Large intestine (tissue), 12 donors: ENCODE measurements at places on chromosomes 7 and 10.

- no peak for DNase-seq
Measured at GRCh38 chr10:120460776-120461175, 3.7 kb downstream of the PLPP4 start.

DNA sequence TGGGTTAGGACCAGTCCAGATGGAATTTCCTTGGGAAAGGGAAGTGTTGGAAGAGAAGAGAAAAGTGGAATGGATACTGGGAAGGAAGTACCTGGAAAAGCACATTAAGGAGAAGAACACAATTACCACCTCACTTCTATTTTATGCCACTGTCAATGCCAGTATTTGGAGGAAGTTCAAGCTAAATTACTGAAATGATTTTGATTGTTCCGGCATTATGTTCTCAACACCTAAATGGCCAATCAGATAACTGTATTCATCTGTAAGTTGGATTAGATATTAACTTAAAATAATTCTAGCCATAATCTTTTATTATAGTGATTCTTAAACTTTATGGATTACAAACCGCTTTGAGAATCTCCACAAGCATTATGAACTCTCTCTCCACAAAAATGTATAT lies 7.3 kb downstream of the NPVF start:
- DNase-seq, result no peak

DNA sequence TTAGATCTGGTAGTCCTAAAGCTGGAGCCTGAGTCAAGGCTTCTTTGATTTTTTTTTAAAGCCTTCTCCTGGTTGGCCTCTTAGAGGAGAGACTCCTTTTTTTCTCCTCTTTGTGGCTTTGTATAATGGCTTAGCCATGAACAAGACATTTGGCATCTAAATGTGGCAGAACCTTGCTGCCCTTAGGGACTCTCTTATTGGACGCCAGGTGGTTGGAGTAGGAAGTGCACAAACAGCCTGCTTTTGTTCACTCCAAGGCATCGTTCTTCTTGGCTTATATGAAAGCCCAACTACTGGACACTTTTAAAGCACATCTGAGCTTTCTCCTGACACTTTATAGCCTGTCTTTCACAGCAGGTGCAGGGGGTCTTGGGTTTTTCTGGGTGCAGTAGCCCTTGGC lies 25.0 kb downstream of the ZPBP start:
- DNase-seq, result no peak

- peak; percentile 93 for DNase-seq
Measured at GRCh38 chr10:48439581-48440041, 133.1 kb downstream of the MAPK8 start.

DNA sequence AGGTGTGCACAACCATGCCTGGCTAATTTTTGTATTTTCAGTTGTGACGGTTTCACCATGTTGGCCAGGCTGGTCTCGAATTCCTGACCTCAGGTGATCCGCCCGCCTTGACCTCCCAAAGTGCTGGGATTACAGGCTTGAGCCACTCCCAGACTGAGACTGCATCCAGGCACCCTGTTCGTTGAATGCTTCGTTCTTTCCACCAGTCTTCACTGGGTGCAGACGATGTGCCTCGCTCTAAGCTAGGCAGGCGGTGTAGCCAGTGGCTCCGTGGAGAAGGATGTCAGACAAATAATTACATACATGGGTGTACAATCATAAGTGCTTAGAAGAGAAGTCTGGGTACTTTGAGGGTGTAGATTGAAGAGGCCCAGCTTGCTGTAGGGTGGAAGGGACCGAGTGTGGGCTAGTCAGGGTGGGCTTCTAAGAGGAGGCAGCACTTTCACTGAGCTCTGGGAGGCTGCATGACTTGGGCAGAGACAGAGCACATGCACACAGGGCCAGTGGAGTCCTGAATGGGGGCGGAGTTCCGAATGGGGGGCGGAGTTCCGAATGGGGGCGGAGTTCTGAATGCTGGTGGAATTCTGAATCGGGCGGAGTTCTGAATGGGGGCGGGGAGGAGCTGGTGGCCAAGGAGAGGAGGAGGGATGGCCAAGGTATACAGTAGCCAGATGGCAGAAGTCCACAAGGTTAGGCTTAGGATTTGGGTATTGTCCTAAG lies 74.3 kb downstream of the COL26A1 start:
- no peak for DNase-seq

DNA sequence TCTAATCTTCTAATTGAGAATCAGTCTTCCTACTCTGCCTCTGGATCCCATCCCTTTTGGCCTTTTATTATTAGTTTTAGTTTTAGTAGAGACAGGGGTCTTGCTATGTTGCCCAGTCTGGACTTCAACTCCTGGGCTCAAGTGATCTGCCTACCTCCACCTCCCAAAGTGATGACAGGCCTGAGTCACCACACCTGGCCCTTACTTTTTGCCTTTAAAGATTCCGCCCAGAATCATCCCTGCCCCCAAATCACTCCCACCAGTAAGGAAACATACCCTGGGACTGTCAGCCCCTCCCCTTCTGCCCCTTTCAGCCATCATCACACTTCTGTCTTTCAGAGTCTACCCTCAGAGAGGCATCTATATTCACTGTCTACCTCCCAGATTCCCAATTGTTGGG lies 18.7 kb downstream of the KPNA7 start:
- DNase-seq, result no peak

DNA sequence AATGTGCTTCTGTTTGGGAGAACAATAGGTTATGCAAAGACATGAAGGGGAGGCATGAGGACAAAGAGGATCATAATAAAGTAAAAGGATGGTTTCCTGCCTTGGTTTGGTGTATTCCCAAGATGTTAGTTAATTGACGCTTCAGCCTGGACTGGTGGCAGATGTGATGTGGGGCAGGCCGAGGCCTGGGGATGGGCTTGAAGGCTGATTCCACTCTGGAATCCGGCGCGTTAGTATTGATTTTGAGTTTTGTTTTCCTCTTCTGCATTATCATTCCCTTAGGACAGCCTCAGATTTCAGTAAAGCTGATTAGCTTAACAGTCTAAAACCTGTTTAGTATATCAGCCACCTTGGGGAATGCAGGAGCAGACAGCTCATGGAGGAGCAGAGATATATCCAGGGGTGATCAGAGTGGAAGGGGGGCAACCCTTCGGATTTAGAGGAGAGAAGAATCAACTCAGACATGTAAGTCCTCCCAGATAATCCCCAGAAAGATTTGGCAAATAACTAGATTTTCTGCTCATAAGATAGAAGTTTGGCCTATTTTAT lies 159.8 kb upstream of the MTPN start:
- DNase-seq, result no peak

DNA sequence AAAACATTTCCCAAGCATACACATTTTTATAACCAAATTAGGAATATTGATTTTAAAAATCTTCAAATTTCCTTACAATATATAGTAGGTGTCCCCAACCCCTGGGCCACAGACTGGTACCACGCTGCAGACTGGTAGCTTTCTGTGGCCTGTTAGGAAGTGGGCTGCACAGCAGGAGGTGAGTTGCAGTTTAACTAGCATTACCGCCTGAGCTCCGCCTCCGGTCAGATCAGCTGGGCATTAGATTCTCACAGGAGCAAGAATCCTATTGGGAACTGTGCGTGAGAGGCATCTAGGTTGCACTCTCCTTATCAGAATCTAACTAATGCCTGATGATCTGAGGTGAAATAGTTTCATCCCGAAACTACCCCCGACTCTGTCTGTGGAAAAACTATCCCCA lies 62.1 kb downstream of the ZWINT start:
- DNase-seq, result no peak

DNA sequence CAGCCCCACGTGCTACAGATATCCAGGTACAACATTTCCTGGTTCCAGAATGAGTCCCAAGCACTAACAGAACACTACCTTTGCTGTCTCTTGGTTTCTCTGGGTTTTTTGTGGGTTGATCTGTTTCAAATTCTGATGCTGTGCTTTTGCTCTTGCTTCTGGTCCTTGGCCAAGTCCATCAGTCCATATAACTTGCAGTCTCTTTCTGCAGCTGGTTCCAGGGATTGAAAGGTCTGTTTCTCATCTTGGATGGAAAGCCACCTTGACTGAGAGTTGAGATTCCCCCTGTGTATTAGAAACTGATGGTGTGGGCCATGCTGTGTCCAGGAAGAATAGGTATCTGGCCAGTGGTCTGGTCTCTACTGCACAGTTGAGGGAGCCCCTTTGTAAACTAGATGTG lies 171.1 kb downstream of the JCAD start:
- no peak for DNase-seq

DNA sequence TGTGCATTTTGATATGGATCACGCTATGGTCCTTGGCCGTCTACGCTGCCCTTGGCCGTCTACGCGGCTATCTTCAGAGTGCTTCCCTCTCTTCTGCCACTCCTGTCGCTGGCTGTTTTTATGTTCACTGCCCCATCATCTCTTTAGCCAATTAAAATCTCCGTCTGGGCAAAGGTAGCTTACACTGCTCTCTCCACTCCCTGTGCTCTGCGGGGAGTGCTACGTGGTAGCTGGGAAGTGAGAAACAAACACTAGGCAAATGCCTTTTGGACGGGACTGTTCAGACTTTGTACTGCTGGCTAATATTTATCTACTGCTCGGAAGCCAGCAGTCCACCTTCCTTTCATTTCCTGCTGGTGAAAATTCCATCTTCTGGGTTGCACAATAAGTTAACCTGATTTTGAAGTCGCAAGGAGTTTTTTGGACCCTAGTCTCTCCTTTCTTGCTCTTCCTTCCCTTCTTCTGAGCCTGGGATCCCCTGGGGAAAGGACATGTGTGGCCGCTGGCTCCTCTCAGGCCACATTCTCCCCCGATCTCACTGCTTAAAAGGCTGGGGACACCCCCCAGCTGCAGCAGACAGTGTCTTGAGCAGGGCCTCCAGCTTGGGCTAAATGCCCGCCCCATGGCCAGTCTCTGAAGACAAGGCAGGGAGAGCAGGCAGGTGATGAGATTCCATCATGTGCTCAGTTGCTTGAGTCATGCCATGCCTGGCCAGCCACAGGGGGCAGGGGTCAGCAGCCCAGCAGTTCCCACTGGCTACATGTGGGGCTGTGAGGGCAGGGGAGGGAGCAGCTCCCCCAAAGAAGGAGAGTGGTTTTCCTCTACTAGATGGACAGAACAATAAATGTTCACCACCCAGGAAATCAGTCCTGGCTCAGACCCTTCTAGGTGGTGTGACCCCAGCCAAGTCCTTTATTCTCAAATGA lies 25.5 kb upstream of the RBM33 start:
- DNase-seq, result peak; percentile 98

DNA sequence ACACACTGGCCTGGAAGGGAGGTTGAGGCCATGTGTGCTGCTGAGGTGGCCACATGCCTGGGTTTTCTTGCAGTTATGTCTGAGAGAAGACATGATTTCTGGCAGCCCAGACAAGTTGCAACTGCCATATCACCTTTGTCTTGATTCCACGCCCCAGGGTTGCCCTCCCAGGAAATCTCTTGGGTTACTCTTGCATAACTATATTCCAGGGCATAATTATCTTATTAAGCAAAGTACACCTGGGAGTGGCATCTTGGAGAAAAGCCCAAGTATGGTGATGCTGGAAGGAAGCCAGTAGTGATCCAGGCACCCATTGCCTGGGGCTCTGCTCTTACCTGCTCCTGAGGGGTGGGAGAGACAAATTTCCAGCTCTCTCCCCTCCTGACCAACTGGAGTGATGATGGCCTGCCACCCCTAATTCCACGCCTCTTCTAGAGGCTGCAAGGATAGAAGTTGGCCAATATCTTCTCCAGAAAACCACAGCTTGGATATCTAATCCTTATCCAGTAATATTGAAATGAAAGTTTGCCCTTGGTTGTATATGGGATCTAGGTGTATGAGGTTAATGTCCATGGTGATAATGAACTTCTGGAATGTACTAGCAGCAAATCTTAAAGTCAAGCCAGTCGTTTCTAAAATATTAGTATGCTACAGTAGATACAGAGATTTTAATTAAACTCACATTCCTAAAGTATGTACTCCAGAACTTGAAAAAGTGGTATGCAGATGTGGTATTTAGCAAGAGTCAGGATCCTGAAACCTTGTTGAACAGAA lies 5.0 kb downstream of the AKR1B10 start:
- peak; percentile 77 for DNase-seq

DNA sequence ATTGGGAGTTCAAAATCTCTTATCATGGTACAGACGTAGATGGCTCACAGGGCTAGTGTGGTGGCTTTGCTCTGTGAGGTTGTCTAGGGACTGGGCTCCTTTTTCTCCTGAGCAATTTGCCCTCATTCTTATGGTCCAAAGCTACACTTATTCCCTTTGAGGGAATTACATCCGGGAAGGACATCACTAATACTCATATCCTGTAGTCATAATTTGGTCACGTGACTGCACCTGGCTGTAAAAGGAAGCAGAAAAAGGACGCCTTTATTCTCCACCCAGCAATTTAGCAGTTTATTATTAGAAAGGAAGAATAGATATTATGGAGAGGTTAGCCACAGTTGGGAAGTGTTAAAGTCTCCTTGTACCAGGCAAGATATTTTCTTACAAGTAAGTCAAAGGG lies 28.1 kb downstream of the ARID5B start:
- DNase-seq, result peak; percentile 75

DNA sequence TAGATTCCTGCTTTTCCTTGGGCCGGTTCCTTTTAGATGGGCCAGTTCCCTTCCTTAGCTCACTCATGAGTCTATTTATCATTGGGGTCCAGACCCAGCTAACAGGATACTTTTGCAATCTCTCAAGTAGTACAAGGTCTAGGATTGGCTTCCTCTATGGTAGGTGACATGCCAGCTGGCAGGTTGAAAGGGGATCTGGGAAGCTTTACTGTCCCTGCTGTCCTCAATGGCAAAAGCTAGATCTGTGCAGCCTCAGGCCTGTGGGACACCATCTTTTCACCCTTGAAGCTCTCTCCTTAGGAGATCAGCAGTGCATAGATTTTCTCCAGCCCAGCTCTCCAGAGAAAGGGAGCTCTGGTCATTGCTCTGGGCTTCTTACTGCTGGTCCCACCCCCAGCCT lies 96.4 kb downstream of the CUL2 start:
- DNase-seq, result no peak

DNA sequence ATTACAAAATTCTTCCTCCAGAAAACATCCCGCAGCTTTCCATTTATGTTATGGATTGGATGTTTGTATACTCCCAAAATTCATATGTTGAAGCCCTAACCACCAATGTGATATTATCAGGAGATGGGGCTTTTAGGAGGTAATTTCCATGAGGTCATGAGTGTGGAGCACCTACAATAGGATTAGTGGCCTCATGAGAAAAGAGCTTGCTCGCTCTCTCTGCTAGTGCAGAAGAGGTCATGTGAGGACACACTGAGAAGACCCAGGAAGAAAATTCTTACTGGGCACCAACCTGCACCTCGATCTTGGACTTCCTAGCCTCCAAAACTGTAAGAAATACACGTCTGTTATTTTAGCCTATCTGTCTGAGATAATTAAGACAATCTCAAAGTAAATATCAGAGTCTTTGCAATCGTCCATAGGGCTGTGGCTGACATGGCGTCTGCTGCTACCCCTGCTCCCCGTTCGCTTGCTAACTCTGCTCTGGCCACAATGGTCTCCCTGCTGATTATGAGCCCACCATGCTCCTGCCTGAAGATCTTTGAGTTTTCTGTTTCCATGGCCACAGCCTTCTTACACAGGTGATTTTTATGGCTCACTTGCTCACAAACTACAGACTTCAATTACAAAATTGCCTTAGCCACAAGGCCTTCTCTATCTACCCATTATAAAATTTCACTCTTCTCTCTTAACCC lies 333.3 kb downstream of the CACNA2D1 start:
- DNase-seq, result no peak
